Panc1 (cell line): ENCODE measurements at places on chromosomes 12 and 14. TPM values are rescaled to one million over a fixed set of nuclear protein-coding genes. Genes with fewer than 3 reads are reported as not detected.

DNA sequence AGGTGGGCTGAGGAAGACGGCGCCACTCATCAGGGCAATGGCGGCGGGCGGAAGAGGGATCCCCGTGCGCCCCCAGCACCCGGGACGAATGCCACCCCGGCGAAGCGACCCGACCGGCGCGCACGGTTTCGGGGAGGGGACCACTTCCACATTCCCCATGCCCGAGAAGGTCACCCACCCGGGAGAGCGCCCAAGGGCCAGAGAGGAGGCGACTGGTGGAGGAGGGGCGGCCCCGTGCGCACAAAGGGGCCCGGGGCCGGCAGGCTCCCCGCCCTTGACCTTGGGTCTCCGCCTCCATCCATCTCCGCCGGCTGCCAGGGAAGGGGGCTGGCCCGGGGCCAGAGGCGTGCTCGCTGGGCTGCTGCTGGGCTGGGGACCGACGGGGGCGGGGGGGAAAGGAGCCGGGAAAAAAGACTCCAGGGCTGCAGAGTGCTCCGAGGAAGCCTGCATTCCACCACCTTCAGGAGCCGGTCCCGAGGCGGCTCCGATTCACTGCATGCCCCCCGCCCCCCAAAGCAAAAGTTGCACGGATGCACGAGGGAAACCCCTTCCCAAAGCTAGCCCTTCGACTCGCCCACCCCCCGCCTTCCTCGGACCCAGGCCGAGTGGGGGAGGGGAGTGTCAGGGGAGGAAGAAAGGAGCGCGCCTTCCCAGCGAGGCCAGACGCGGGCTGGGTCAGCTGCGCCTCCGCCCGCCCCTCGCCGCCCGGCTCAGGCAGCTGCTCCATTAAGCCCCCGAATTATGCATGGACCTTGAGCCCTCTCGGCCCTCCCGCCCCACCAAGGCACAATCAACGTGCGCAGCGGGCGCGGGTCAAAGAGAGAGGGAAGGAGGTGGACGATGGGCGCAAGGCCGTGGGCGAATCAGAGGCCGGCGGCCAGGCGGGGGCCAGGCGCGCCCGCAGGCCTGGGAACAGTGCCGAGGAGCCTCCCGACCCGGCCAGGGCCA, 26.2 kb downstream of the BCL11B start:
- DNase-seq: no peak

DNA sequence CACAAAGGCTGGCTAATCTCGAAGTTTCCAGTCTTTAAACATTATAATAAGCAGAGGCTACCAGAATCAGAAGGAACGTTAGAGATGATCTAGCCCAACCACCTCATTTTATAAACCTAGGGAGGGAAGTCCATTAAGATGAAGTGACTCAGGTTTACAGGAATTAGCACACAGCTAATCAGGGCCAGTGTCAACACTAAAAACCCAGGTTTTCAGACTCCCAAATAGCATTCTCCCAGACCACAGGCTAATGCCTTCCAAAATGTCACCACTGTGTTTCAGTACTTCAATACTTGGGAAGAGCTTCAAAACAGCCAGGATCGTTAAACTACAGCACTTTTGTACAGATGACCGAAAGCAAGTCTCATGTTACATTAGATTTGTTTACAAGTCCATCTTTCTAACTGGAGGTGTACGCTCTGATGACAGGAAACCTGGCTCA, 89.2 kb downstream of the FOXN3 start:
- DNase-seq: no peak

The KRT71 gene
- not detected for total RNA-seq

- no peak for DNase-seq
Observed at GRCh38 chr12:120750806-120751205, 25.2 kb downstream of the ACADS start.

DNA sequence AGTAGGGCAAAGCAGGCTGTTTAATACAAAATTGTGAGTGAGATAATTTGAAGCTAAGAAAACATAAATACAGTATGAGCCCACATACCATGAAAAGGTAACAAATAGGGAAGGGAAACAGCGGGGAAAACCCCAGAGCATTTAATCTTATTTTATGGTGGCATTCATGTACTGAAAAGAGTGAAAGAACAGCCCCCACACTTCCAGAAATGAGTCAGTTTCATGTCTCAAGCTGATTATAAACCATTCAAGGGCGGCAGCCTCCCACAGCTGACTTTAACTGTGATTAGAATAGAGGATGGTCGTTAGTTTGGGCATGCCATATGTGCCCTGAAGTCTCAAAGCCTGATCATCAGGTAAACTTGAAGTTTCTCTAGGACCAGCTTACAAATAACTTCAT, 64.5 kb downstream of the FOXG1 start:
- DNase-seq: no peak

GRCh38 chr12:68451261-68452077, 119.3 kb upstream of the MDM1 start:
- DNase-seq: no peak

- DNase-seq: no peak
Observed at GRCh38 chr12:107200394-107200793, 107.0 kb upstream of the CRY1 start.

DNA sequence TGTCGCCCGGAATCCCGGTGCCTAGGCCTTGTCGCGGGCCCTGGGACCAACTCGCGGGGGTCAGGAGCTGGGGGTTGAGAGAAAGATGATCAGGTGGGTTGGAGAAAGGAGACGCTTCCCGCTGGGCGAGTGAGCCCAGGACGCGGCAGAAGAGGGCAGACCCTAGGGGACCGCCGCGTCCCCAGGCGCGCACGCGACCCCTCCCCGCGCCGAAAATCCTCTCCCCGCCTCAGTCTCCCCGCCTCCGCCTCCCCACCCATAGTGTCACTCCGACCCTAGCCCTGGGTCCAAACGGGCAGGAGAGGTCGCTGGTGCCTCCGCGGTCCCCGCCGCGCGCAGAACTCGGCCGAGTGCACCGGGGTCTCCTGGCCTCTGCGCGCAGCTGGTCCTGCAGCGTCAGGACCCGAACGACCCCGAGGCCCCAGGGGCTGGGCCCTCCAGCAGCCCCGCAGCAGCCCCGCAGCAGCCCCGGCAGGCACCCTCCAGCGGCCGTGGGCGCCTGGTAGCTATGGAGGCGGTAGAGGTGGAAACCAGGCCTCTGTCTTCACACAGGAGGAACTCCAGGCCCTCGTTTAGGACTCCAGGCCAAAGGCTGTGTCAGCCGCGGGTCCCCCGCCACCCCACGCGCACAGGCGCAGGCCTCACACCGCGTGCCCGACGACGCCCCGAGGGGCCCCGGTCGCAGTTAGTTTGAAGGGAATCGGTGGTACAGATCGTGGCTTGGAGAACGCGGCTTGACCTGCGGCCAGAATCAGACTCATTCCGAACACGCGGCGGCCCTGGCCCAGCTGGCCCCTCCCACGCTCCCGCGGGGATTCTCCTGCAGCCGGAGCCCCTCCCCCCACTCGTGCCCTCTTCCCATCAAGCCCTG, 60.1 kb upstream of the EIF5 start:
- DNase-seq: no peak

DNA sequence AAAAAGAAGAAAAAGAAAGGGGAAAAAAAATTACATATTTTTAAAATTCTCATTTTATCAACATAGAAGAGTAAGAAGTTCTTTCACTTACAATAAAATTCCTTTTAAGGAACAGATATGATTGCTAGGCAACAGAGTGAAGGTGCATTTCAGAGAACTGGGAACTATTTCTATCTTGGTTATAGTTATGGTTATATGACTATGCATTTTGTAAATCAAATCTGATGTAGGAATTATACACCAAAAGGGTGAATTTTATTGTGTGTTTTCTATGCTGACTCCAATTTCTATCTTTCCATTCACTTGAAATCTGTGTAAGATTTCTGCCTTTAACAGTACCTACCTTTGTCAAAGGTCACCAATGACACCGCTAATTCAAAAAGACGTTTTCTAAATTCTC, 50.1 kb downstream of the HNRNPC start:
- DNase-seq: no peak

- no peak for DNase-seq
Observed at GRCh38 chr12:27709212-27709931, 1.3 kb upstream of the MRPS35 start.

The SLC7A7 gene
- 0.85 TPM for total RNA-seq
